ENCODE measurements at places on chromosomes 2 and 18.

DNA sequence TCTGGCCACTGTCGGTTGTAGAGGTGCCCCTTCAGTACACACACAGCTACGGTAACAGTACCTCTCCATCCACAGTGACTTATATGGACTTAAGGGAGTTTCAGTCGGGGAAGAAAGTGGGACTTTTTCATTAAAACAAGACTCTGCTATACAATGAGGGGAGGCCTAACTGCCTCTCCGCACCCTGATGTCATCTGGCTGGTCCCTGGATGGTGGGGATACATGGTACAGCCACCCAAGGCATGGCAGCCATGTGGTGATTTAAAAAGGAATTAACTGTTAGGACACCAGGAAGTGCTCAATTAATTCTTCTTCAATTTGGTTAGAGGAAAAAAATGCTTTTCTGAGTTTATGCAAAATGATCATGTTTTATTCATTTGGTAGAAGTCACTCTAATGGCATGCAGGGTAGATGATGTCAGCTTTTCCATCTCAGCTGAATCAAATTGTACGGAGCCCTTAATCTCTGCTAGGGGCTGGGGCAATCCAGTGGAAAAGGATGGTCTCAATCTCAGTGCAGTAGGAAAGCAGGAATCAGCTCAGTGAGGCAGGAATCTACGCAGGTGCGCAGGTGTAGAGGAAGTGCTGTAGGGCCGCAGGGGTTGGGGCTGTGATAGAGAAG, 243.9 kb downstream of the PRKCE start:
- no peak for DNase-seq

DNA sequence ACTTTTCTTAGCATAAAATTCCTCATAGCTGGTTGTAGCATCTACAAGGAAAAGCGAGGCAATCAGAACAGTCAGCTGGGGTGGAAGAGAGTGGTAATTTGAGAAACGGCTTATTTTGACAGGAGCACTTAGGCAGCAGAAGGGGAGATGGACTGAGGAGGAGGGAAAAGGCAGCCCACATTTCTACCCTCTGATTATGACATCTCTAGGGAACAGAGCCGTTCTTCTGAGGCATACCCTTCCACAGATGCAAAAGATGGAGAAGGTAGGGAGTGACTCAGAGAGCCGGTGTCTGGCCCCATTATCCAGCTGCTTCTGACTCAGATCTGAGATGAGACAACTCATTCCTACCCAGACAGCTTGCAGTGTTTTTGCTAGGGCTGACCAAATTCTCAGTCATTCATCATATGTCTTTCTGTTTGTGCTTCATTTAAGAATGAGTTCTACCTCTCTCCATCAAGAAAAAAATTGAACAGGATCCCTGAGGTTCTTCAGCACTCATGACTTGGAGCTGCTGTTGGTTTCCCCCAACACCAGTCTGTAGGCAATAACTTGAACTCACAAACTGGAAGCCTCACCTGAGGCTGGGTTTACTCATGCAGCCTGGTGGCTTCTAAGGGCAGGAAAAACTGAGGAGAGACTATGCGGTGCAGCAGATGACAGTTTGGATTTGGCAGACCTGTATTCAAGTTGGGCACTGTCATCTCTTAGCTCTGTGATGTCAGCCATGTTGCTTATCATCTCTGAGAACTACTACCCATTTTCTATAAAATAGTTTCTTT, 15.9 kb upstream of the SEC11C start:
- DNase-seq: no peak

DNA sequence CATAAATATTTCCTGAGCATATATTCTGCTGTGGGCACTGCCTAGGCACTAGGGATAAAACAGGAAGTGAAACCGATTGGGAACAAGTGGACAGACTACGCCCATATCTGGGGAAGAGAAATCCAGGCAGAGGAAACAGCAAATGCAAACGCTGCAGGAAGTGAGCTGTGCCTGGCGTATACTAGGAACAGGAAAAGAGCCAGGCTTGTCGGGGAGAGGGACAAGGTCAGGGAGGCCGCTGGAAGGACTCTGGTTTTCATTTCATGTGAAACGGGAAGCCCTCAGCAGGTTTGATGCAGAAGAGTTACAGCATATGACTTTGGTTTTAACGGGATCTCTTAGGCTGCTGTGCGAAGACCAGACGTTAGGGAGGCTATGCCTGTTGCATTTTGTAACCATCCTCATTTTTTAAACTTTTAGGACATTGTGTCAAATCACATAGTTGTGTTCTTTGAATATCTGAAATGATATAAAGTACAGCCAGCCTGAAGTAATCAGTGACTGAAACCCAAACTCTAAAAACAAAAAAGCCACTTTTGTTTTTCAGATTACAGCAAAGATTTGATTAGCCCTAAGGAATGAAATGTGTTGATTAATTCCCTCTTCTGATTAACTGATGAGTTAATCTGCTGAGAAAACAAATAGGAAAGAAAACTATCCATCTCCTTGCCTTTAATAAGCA, 110.2 kb upstream of the PIEZO2 start:
- no peak for DNase-seq

GRCh38 chr2:71675296-71675695, 221.9 kb downstream of the DYSF start:
- no peak for DNase-seq

DNA sequence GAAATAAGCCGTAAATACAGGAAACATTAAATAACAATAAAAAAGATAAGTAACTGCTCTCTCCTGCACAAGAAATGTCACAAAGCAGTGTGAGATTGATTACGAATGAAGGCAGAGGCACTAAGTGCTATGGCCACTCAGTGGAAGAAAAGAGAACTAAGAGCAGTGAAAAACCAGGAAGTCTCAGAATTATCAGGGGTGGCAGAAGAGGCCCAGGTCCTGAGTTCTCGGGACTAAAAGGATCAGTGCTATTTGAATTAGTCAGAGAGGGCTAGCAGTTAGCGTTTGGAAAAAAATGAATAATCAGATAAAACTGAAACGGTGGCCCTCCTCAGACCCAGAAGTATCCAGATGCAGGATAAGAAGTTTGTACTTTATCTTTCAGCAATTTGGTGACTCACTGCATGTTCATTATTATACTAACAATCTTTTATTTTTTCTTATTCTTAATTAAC, 367.1 kb downstream of the ZEB2 start:
- DNase-seq: no peak

DNA sequence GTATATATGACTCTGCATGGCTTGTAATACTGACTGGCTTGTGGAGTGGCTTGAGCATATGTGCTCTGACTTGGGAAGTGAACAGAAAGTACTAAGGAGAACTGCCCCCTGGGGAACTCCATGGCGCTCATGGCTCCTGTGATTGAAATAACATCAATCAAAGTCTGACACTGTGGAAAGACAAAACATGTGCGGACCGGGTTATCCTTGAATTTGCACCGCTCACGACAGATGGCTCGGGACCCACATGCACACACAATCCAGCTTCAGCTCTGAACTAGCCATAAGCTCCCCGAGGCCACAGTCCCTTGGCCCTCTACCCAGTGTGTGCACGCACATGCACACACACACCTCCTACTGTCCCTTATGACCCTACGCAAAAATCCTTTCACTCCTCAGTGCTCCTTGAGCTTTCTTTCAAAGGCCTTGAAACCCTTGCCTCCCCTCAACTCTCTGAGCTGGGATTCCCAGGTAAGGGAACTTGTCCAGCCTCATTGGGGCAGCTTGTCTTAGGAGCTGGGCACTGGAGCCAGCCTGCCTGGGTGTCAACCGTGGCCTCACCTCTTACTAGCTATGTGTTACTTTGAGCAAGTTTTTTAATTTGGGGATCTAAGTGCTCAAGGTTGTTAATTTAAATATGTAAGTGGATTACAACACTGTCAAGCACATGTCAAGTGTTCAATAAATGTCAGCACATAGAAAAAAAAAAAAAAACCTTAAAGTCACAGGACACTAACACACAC, 43.6 kb downstream of the MRPS5 start:
- DNase-seq: no peak

DNA sequence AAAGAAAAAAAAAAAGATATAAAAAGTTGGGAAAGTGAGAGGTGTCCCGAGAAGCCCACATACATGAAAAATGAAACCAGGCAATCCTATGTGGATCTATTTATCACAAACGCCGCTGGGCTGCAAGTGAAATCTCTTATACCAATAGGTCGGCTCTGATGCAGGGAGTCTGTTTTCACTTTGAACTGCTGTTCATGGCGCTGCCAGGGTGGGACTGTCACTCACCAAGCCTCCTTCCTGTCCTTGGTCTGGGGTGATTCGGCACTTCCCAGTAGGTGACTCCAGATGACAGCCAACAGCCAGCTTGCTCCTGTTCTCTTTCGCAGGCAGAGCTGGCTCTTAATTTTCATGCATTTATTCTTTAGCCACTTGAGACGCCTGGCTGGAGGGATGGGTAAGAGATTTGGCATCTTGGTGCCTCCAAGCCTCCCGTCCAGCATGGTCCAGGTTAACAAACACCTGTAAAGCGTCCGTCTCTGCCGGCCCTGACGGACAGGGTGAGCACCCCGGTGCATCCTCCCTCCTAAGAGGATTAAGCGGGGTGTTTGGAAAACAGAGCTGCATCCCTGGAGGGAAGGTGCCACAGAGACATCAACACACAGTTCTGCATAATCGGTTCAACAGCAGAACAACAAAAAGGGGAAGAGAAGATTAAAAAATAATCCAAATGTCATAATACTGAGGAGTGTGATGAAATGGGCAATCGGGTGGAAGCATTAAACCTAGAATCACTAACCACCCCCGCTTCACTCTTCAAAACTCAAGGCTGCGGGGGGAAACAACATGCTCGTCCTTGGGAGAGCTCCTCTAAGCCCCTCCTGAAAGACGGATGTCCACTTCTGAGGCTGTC, 58.7 kb downstream of the STEAP3 start:
- no peak for DNase-seq

- DNase-seq: no peak
Measured at GRCh38 chr2:105590780-105591660, 153.7 kb upstream of the NCK2 start.

DNA sequence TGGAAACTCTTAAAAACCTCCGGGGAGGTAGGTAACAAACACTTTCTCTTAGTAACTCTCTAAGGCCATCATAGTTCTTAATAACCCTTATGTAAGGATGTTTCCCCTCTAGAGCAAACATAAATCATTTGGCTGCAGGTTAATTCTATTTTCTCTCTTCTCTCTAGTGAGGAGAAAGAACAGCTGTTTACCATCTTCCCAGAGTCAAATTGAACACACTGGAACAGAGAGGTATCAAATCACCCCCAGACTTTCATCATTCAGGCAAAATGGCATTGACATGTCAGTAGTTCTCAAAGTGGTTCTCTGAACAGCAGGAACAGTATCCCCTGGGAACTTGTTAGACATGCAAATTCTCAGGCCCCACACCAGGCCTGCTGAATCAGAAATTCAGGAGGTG, 240.7 kb downstream of the MEIS1 start:
- DNase-seq: no peak

DNA sequence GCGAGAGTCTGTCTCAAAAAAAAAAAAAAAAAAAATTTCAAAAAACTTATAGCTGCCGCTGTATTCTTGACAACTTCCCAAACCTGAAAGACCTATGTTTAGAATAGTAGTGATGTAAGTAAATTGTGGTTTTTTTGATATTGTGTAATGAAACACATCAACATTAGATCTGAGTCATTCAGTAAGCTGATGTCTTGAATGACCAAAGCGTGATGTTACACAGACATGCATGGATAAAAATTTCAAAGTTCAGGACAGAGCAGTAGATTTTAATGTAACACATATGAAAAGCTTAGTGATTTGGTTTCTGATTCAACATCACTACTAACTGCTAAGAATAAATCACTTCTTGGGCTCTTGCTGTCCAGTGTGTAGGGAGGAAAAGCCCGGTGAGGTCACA, 69.3 kb upstream of the MEX3C start:
- no peak for DNase-seq

- DNase-seq: no peak
Measured at GRCh38 chr2:59025157-59025757, 784.1 kb upstream of the FANCL start.

DNA sequence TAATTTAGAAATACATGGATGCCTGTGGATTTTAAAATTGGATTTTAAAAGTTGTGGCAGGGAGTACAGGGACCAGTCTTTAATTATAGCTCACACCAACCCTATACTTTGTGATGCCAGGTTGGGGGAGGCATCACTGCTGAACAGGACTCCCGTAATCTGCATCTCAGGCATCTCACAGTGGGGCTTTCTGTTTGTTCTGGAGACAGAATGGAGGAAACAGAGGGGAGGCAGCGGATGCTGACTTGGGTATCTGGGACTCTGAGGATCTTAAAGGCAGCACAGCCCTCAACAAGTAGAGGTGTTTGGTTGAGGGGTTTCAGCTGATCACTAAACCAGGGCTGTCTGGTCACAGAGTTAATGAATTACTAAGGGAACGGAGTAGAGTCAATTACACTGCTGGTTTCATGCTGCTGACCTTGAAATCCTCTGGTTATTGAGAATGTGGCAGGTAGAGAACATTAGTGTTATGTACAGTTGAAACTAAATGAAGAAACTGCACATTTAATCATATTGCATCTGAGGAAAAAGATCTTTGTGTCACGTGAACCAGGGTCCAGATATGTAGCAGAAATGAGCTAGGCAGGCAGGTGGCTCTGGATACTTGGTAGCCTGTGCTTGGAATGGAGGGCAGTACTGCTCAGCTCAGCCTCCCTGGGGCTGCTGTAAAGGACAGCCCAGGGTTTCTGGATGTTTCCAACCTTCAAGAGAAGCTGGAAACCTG, 40.3 kb downstream of the FHOD3 start:
- DNase-seq: no peak

GRCh38 chr2:20444993-20445910, 1.6 kb upstream of the RHOB start:
- no peak for DNase-seq

- DNase-seq: no peak
Measured at GRCh38 chr2:231399853-231400680, 4.6 kb downstream of the B3GNT7 start.

All from activated CD8-positive, alpha-beta memory T cell treated with anti-CD3 and anti-CD28 coated beads for 48 hours (primary cell).